Brain microvascular endothelial cell (primary cell): ENCODE measurements at places on chromosomes 4 and X.

- DNase-seq: peak; percentile 70
Measured at GRCh38 chr4:176792326-176793059, at the start of gene VEGFC. VEGFC (minus strand) TSS chr4:176792922; CDS start chr4:176792311, 611 bp downstream.

GRCh38 chr4:138522366-138522765 is 280.2 kb upstream of the SLC7A11 start:
- peak; percentile 9 for DNase-seq

DNA sequence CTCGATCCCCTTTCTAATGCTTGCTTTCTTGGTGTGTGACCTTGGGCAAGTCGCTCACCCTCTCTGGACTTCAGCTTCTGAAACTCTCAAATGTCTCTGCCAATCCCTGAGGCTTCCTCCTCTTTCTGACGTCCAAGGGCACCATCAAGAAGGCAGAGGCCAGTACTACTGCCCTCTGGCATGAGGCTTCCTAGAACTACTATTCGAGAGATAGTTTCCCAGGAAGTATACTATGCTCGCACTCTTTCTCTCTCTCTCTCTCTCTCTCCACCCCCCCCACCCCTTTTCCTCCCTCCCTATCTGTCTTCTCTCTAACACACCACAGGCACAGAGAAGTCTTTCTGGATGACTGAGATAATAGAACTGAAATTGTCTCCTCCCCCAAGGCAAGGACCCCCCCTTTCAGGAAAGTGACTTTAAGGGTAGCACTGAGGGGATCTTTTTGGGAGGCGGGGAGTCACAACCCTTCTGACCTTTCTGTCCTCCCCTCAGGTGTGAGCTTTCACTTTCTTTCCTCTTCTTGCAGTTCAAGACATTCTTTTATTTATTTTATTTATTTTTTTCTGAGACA is 20.0 kb upstream of the BCOR start:
- no peak for DNase-seq

- peak; percentile 31 for DNase-seq
Measured at GRCh38 chrX:74535408-74536151, 78.8 kb downstream of the RLIM start.
